NCI-H146 (cell line): ENCODE measurements at places on chromosomes 11 and 22.

GRCh38 chr11:26779074-26779865 lies 57.4 kb upstream of the SLC5A12 start:
- no peak for DNase-seq

- DNase-seq = no peak
Observed at GRCh38 chr11:128052912-128053641, 534.3 kb downstream of the ETS1 start.

- DNase-seq = no peak
Observed at GRCh38 chr11:74839446-74839845, 90.8 kb downstream of the RNF169 start.

- no peak for DNase-seq
Observed at GRCh38 chr11:72762641-72763304, 10.6 kb upstream of the ARAP1 start.

DNA sequence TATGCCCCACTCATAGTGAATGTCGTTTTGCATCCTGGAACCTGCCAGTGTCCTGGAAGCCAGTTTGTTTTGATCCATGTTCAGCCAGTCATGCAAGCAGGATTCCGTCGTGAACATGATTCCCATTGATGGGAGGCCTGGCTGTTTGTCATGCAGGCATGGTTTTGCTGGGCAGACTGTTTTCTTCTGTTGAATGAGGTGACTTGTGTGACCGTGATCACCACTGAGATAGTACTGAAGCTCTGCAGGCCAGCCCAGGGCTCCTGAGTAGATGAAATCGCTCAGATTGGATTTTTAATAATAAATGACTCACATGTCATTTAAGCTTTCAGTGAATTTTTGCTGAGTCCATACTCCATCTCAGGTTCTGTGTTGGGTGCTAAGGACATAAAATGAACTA lies 117.8 kb downstream of the PDE2A start:
- no peak for DNase-seq

DNA sequence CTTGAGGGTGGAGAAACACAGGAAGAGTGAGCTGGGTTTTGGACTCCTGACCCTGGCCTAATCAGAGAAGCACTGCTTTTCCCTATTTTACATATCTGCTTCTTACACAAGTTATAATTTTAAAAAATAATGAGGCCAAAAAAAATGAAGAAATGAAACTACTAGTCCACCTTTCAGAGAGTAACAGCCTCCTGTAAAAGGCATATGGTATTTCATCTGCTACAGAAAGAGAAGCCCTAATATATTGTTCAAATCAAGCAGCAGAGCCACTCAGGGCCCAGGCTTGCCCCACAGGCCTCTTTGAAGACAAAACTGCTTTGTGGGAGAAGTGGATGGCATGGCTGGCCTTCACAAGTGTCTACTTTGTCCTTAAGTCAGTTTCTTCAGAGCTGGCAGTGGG lies 10.0 kb downstream of the DIXDC1 start:
- no peak for DNase-seq

- DNase-seq = no peak
Observed at GRCh38 chr11:57348636-57349313, 10.6 kb downstream of the P2RX3 start.

DNA sequence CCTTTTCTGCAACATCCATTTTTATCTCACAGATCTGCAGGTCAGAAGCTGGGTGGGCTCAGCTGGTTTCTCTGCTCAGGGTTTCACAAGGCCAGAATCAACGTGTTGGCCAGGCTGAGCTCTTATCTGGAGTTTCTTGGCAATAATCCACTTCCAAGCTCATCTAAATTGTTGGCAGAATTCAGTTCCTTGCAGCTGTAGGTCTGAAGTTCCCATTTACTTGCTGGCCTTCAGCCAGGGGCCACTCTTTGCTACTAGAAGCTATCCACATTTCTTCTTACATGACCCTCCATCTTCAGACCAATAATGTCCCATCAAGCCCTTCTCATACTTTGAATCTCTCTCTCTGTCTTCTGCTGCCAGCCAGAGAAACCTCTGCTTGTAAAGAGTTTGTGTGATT lies 103.5 kb downstream of the WNT11 start:
- no peak for DNase-seq

DNA sequence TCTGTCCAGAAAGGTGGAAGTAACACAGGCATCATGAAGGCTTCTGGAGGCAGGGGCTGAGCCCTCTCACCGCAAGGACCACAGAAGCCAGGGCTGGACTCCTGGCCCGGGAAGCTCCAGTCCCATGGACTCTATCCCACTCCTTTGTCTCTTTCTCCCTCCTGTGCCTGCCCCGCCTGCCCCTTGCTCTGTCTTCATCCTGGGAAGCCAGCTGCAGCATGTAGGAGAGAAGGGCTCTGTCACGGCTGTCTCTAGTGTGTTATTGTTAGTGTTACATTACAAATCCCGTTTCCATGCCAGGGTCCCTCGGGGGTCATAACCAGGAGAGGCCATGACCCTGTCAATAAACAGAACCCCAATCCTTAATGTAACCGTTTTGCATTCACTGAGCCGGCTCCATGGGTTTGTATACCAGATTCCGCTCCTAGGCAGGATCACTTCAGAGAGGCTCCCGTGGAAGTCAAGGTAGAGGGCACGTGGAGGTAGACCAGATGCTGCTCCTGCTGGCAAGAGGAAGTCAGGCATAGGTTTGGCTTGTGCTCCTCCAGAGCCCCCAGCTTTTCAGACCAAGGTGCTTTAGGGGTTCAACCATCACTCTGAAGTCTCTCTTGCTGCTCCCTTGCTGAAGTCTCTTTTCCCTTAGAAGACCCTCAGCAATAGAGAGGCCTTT lies 293.2 kb downstream of the ETS1 start:
- no peak for DNase-seq

GRCh38 chr11:11980200-11980599 lies 28.2 kb downstream of the DKK3 start:
- no peak for DNase-seq

- no peak for DNase-seq
Observed at GRCh38 chr11:115193914-115194801, 310.1 kb downstream of the CADM1 start.

DNA sequence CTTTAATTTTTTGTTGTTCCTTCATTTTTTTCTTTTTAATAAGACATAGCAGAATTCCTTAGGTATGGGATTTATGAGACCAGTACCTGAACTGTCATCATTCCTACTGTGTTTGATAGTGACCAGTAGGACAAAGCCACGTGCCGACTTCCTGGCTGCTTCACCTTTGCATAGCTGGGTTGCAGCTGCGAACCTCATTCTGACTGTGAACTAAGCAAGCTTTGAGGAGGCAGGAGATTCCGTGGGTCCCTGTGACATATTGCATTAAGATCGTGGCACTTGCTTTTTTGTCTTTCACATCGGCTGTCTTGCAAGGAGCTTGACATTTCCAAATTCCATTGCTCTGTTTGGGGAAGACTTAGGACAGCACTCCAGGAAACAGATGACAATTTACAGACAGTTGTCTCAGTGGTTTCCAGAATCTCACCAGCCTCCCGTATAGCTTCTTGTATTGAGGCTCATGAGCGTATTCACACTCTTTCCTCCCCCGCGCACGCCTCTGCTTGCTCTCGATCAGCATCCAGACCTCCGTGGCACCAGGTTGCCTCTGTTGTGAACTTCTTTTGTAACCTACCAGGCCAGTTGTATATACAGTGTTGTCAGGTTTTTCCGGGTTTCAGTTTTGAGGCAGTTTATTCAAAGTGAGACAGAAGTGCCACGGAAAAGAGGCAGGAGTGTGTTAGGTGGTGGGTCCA lies 101.7 kb downstream of the CWC15 start:
- no peak for DNase-seq

- DNase-seq = no peak
Observed at GRCh38 chr11:31711137-31711536, 100.0 kb downstream of the PAX6 start.

DNA sequence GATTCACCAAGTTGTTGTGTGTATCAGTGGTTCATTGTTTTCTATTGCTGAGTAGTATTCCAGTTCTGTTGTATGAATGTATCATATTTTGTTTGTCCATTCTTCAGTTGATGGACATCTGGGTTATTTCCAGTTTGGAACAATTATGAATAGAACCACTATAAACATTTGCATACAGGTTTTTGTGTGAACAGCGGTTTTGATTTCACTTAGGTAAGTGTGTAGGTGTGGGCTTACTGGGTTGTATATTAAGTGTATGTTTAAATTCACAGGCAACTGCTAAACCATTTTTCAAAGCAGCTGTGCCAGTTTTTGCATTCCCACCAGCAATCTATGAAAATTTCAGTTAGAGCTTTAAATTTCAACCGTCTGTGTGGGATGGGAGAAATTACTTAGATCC lies 217.8 kb downstream of the NELL1 start:
- no peak for DNase-seq

- DNase-seq = no peak
Observed at GRCh38 chr11:70756756-70757155, 358.4 kb downstream of the CTTN start.

DNA sequence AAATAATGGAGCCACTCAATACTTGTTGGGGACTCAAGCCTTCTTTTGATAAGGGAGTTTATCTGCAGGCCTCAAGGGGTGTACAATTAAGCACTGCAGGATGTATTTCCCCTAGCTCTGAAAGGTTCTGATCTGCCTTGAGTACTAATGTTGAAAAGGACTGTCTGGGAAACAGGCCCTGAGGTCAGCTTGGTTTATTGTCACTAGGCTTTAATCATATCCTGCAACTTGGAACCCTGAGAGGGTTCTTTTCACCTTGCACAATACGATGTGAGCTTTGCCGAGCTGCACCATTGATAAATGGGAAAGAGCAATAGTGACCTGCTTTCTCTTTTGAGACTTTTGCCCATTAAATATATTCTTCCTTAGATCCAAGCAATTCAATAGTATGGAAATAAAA lies 31.6 kb upstream of the HORMAD2 start:
- DNase-seq = peak; percentile 24

GRCh38 chr22:18023509-18024275 lies 669 bp downstream of the MICAL3 start:
- peak; percentile 67 for DNase-seq

DNA sequence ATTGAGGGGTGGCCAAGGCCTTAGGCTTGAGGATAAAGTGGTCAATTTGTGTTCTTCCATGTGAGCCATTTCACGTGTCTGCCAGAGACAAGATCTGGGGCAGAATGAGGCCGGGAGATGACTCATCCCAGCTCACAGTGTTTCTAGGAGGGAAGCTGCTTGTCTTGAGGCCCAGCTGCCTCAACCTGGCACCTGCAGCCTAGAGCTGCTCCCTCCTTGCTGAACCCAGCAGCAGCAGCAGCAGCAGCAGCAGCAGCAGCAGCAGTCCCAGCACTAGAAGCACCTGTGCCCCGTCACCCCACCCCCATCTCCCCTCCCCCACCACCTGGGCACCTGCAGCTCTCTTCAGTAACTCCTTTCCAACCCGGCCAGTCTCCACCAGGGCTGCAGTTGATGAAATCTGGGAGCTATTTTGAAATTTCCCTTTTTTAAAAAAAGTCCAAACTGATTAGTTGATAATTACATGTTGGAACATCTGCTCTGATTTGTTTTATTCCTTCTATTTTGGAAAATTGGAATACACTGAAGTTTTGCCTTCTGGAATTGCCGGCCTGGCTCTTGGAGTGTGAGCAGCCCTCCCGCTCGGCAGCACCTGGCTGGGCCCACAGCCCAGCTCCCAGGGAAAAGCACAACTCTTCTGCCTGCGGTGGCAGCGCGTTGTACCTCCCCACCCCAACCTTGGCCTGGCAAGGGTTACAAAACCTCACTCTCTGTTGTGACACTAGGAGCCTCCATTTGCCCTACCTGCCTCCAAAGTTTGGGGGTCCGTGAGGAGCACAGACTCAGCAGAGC lies 143.5 kb downstream of the NXPE2 start:
- DNase-seq = peak; percentile 69

DNA sequence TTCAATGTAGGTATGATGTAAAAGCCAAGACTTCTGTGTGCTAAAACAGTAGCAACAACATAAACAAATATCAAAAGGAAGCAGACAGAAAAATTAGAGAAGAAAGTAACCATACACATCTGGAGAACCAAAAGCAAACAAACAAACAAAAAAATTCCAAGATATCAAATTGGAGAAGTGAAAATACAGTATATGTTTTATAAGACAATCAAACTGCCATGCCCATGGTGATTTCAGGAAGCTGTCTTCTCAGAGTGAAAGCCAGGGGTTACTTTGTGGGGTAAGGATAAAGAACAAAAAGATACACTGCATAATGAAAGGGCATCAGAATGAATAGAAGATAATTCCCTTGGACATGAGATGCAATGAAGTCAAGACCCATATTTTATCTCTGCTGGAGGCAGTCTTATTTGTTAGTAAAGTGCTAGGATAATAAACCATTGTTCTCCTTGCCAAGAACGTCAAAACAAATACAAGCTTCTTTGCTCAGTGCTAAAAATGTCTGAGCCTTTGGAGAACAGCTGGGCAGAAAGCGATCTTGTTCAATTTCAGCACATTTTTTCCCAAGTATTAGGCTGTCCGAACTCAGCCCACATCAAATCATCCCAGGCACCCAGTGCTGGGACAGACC lies 38.1 kb upstream of the LDLRAD3 start:
- DNase-seq = no peak

DNA sequence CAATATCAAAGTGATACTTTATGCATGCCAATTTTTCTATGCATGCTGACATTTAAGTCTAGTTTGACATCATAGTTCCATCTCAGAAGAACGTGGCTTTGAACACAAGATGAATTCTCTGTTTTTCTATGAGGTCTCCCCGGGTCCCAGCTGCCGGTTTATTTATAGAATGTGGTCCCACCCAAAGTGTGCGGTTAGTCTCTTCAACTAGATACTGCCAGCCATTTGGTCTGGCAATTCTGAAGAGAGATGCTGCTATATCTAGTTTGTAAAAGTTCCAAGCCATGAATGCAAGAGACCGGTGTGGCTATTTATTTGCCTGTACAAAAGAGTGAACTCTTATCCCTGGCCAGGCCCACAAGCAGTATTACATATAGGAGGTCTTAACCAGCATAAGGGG lies 9.2 kb downstream of the OR5A2 start:
- DNase-seq = no peak

DNA sequence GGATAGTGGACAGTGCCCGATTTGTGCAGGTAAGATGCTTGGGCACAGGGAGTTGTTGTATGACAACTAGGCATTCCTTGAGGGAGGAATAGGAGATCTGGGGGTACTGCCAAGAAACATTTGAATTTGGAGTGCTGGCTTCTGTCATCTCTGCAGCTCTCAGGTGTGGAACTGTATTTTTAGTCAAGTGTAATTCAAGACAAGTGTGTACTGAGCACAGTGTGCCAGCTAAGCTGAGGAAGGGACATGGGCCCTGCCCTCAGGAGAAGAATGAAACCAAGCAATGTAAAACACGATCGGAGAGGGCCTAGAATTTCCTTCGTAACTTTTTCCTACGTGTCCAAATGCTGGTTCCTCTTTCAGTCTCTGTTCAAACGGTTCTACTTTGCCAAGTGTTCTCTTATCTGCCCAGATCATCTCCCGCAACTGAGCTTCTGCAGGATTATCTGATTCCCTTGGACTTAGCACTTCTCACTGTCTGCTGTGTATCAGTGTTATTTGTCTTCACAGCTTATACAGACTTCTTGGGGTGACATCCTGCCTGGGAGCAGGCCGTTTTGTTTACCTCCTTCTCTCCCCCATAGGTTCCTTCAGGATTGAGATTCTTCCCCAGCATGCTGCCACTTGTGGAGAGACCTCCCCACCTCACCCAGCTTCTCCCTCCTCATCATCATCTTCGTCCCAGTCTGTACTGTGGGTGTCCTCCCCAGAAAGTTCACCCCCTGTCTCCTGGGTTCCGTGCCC lies 27.6 kb downstream of the ART5 start:
- DNase-seq = no peak

- no peak for DNase-seq
Observed at GRCh38 chr22:19962909-19963806, 21.5 kb upstream of the TXNRD2 start.

- peak; percentile 19 for DNase-seq
Observed at GRCh38 chr11:10878408-10879214, 20.8 kb upstream of the ZBED5 start.
